Activated CD8-positive, alpha-beta T cell treated with anti-CD3 and anti-CD28 coated beads, Interleukin-2, amount 10 ng/mL, durations not matched to agents 7 days and 5 days (primary cell): ENCODE measurements at places on chromosomes 1 and 21. TPM values are rescaled to one million over a fixed set of nuclear protein-coding genes. Genes with fewer than 3 reads are reported as not detected.

DNA sequence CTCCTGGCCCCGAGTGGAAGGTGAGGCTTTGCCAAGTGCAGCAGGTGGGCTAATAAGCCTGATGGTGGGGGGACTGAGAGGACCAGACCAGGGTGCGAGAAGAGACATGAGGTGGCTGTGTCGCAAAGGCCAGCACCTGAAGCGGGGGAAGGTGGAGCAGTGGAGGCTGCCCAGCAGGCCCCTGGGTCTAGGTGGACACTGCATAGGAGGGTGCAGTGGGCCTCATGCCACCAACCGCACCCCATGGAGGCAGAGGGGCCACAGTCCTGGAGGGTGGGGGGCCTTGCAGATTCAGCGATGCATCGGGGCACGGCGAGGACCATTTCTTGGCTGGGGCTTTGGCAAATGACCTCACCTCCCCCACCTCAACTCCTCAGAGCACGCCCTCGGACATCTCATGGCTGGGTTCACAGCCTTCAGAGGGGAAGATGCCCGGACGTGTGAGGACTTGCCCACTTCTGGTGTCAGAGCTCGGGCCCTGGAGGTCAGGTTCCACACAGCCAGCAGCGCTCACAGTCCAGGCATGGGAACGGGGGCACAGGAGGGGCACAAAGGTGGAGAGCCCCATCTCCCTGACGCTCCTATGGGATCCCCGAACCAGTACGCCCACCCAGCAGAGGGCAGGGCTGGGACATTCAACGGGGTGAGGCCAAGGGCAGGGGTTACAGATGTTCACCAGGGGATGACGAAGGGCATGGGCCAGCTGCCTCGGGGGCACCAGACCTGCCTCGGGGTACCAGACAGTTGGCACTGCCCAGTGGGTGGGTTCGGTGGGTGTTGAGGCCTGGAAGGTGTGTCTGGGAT, 35.4 kb downstream of the UBE2G2 start:
- DNase-seq = no peak

GRCh38 chr1:116769104-116769452, 14.8 kb downstream of the CD2 start:
- peak; percentile 58 for DNase-seq

- DNase-seq = peak; percentile 25
Measured at GRCh38 chr21:18041012-18041411, 203.6 kb upstream of the CHODL start.

DNA sequence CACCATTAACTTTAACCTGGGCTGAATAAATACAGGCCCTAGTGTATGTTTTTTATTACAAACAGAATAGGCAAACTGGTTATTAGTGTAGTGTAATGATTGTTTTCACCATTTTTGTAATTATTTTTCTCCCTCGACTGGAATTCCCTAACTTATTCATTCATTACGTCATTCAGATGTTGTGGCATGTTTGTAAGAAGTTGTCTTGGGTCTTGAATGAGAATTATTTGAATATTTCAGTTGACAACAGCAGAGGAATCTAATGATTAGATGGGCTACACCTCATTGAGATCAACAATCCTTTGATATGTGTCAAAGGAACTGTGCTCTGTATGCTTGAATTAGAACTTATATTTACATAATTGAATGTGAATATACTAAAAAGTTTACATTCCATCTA, 12.8 kb downstream of the XCL1 start:
- no peak for DNase-seq

- peak; percentile 23 for DNase-seq
Measured at GRCh38 chr1:219837274-219837993, 90.9 kb downstream of the SLC30A10 start.

DNA sequence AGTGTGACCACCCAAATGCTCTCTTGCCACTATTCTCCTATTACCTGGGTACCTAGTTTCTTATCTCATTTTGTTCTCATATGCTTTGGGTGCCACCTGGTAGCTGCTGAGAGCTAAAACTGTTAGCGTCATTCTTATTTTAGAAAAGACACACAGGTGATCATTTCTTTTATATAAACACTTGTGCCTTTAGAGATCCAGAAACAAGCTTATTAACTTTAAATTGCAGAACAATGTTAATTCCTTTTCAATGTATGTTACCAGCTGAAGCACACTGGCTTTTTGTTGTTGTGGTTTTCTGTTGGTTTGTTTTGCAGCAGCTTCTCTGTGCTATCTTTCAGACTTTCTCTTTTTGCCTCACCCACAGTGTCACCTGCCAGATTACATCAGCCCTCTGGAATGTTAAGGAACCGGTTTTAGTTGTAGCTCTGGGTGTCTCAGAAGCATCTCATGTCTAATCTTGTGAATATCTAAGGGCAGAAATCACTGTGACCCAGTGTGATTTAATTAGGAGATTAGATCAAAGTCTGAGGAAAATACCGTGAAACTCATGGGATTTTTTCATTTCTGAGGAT, 43.4 kb upstream of the SLC19A2 start:
- no peak for DNase-seq

DNA sequence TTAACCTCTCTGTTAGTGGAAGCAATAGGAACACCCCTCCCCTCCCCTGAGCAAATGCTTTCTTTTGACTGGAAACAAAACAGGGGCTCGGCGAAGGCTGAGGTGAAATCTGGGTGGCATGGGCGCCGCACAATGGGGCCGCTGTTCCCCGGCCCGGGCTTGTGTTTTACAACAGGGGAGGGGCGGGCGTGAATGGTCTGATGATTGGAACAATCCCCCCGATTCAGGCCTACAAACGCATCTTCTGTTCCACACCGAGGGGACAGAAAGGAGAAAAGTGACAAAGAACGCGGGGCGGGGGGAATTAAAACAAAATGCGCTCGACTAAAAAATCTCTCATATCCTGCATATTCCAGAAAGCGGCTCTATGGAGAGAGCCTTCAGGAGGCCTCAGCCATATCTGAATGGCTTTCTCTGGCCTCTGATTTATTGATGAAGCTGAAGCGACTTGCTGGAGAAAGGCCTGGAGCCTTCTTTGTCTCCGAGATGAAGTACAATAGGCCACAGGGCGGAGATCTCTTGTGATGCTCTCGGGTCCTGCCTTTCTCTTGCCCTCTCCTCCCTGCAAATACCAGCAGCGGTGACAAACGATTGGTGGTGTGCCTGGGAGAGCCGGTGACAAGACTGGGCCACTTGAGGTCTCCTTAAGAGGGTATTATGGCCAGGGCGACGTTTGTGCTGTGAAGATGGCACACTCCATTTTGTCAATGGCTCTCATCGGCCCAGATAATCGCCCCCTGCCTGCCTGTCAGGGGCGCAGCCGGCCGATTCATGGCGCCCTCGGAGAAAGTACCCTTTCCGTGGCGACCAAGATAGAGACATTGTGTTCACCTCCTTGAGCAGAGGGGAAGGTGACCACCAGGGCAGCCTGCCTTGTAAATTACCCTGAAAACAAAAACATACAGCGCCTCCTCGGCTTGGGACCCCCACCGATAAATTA, 47.1 kb upstream of the OLIG2 start:
- no peak for DNase-seq

- DNase-seq = no peak
Measured at GRCh38 chr1:204325944-204326343, 33.8 kb downstream of the PLEKHA6 start.

Gene PTAFR
- total RNA-seq = 0.50 TPM

Gene FCGR1A
- not detected for total RNA-seq

Gene RRP15
- total RNA-seq = 13.4 TPM

Gene PSMB4
- 303 TPM for total RNA-seq
